Stimulated activated CD8-positive, alpha-beta memory T cell treated with anti-CD3 and anti-CD28 coated beads, Interleukin-4, amount 100 ng/mL, for 24 hours (primary cell): ENCODE measurements at places on chromosomes 3 and 15.
A peak's percentile ranks its signal among the peaks of the same experiment; 100 is the strongest.

DNA sequence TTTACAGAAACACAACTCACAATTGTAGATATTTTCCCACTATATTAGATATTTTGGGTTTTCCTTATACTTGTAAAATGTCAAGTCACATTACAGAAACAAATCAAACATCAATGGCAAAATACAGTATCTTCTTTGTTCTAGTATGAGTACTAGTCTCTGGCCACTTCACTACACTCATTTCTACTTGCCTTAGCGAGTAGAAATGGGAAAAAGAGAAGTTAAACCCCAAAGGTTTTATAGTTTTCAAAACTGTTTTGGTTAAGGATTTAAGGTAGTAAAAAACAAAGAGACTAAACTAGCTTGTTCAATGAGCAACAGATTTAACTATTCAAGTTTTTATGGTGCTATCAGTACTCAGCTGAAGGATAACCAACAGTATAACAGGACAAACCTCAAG, 81.7 kb downstream of the BTD start:
- DNase-seq = no peak

DNA sequence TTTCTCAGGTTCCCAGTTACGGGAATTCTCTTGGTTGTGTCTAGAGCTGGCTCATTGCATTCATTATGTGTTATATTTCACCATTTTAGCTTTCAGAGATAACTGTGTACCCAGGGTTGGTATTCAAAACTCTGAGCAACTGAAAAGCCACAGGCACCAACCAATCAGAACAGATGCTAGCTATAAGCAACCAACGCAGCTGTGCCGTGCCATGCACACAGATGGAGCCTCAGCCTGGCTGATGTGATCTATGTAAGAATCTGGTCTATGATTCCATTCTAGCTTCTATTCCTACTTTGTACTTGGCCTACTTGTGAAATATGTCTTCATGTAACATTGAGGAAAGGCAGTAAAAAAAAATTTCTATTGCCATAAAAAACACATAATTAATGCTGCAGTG, 95.0 kb upstream of the CCDC80 start:
- no peak for DNase-seq

- no peak for DNase-seq
Observed at GRCh38 chr3:169327546-169328356, 335.8 kb downstream of the MECOM start.

DNA sequence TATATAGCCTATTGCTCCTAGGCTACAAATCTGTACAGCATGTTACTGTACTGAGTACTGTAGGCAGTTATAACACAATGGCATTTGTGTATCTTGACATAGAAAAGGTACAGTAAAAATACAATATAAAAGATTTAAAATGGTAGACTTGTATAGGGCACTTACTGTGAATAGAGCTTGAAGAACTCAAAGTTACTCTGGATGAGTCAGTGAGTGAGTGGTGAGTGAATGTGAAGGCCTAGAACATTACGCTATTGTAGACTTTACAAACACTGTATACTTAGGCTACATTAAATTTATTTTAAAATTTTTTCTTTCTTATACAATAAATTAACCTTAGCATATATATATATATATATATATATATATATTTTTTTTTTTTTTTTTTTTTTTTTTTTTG, 140.0 kb upstream of the UBE2E1 start:
- DNase-seq = no peak

DNA sequence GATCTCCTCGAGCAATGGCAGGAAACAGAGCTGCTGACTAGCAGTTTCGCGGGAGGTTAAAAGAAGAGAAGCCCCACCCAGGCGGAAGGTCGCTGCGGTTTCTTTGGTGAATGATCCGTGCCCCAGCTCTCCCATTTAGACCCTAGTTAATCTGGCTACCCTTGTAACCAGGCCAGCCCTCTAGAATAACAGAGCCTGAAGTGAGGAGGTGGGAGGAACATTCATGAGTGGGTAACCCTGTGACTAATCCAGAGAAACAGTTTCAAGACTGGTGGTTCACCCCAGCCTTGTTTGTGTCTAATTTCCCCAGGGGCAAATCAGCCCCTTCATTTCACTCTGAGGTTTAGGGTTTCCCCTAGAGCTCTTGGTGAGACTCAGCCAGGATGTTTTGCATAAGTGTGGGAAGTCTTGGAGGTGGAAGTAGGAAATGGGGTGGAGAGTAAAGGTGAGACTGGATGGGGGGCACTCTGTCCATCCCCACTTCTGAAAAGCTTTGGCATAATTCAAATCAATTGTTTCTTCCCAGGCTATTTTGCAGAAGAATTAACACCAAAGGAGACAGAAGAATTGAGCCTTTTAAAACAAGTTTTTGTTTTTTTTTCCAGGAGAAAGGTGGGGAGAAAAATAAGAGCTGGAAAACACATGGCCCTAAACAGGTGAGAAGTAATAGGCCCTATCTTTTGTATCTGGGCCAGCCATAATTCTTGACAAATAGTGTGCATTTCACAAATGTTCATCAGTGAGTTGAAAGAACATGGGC, 303.1 kb downstream of the RPLP1 start:
- DNase-seq = peak; percentile 72

DNA sequence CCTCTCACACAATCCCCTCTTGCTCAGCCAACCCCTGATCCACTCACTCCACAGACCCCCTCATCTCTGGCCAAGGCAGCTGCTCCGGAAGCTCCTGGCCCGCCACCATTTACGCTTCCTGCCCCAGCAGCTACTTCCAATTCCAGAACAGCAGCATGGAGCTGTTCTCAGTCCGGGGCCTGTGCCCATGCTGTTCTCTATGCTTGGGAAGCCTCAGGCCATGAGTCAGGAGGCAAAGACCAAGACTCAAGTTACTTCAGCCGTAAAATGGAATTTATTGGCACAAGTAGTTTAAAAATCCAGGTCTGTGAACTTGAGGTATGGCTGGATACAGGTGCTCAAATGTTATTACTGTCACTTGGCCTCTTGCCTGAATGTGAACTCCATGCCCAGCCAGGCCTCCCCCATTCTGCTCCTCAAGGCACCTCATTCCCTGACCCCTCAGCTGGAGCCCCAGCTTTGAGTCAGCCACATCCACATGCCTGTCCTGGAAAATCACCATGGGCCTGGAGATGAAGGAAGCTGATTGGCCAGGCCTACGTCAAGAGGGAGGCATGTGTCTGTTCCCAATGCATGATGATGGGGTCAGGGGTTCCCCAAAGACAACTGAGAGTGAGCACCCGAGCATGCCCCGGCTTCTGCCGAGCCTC, 31.4 kb upstream of the CACNA2D2 start:
- DNase-seq = no peak
